Activated naive CD4-positive, alpha-beta T cell treated with anti-CD3 and anti-CD28 coated beads, Interleukin-2, amount 50 U/mL, for 16 hours (primary cell): ENCODE measurements at places on chromosomes 7 and 10.

DNA sequence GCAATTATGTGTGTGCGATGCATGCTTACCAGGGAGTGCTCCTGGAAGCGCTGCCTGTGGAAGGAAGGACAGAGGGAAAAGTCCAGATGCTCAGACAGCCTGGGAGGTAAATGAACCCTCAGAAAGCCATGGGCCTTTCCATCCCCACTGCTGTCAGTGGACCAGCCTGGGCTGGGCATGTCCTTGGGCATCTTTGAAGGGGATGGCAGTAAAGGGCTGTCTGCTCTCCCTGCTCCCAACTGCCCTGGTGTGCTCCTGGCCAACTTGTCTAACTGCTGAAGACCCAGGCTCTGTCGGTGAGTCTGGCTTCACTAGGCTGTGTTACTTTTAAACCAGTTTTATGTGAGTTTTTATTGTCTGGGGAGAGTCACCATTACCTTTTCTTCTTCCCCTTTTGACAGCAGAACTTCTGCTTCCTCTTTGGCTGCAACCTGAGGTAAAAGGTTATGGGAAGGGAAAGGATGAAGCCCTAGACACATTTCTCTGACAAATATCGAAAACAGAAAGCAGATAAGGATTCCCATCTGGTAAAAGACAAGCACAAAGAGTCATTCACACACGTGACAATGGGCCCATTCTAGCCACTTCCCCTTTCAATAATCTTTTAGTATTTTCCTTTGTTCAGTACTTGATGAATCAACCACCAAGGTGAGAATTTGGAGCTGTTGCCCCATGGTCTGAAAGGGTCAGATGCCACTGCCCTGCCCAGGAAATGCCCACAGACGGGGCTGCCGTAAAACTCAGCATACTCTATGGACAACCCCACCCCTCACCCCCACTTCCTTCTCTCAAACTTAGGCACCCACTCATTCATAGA lies 27.6 kb upstream of the PIK3AP1 start:
- DNase-seq = no peak

GRCh38 chr10:113666682-113667252 lies 2.9 kb upstream of the NRAP start:
- no peak for DNase-seq

DNA sequence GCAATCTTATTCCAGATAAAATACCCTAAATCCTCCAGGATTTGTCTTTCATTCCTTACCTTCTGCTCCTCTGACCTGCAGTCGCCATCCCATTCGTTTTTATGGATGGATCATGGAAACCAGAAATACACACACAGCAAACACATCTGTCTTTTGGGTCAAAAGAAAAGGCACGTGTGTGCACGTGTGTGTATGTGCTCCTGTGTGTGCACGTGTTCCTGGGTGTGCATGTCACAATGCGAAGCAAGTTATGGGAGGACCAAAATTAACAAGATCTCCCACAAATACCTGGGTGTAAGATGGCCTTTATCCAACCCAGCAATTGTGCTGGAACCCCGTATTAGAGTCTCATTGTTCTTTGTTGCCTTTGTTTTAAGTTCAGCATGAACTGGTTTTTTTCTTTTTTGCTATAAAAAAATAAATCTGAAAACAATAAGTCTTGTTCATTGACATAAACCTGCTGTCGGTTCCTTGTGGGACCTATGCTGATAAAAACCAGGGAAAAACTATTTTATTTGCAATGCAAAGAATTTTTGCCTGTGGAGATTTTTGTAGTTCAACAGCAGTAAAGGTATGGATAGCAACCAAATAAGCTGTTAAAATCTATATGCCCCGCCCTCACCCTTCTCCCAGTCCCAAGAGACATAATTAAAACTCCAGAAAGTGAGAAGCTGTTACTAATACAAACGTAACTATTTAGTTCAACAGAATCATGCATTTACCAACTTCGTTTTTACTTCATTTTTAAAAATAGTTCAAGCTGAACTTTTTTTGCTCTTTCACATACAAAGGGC lies 229.6 kb downstream of the CREB5 start:
- no peak for DNase-seq

DNA sequence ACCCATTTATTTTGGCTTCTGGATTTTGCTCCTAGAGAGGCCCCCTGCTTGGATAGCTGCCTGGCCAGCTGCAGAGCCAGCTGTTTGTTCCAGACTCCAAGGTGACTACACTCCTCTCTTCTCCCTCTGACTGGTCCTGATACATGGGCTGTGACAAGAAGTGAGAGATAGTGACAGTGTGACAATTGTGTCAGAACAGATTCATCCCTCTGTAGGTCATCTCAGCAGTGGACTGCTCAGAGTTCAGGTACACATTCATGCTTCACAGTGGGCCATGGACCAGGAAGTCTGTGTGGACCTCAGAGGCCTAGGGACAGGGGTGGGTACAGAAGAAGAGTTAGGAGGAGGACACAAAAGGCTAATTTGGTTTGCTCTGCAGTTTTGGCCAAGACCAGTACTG lies 188.2 kb upstream of the MKLN1 start:
- no peak for DNase-seq

DNA sequence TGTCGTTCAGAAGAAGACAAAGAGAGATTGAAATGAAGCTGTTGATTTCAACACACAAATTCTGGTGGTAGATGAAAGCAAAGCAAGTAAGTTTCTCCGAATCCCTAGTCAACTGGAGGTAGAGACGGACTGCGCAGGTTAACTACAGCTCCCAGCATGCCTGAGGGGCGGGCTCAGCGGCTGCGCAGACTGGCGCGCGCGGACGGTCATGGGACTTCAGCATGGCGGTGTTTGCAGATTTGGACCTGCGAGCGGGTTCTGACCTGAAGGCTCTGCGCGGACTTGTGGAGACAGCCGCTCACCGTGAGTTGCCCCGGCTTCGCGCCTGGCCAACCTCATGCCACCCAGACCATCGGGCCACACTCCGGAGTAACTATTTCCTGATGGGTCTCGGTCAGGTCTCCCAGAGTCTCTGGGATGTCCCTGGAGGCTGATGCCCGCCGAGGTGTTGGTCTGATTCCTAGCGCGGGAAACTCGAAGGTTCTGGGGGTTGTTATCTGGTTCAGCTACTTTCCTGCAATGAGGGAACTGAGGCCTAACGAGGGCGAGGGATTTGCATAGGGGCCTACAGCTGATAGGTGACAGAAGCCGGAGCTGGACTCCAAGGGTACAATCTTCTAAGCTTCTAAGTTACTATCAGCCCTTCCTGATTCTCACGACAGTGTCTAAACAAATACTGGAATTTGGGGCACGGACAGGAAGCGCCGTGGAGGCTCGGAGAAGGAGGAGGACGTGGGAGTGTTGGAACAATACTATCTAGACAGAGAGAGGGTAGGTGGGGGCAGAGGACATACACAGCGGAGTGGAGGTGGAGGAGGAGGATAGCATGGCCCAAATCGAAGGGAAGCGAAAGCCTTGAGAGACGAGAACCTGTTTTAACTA lies at the start of gene RPP30:
Gene RPP30 (plus strand): TSS at position 209 of the 882 bp plus-strand sequence. CDS start 13 bp downstream, at position 222.
- peak; percentile 87 for DNase-seq

DNA sequence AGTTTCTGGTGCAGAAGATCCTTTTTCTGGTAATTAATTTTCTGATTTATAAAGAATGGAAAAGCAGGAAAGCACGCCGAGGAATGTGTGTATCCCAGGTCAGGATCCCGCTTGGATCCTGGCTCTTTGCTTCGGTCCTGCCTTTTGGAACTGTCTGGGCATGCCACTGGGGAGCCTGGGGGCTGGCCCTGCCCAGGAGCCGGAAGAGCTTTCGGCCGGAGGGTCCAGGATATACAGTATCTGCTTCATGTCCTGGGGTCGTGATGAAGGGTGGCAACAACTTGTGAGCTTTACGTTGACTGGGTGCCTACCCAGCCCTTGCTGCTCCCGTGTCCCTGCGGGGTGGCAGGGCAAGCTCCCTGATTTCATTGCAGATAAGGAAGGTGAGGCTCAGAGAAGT lies 2.4 kb downstream of the SH2D4B start:
- DNase-seq = no peak

- DNase-seq = no peak
Measured at GRCh38 chr7:77181015-77181595, 18.5 kb downstream of the FGL2 start.

DNA sequence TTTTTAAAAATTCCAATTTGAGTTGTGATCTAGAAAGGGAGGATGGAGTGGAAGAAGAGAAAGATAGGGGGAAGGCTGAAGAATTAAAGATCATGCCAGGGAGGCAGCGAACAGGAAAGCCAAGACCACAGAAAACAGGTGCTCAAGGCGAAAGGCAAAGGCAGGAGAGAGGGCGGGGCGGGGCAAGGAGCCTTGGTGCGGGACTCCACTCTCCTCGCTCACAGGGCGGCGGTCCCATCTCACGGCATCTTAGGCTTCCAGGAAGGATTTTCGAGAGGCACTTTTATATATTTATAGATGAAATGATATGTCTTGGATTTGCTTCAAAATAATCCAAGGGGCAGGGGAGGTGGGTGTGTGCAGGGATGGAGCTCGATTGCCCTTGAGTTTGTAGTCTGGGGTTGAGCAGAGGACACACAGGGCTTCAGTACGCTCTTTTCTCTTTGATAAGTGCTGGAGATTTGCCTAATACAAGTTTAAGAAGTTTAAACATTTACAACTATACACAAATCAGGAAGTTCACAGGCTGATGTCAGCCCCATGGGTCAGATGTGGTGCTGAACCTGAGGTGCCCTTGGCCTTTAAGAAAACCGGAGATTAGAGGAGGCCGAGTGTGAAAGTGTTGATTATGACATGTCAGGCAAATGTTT lies 161.1 kb downstream of the PRKAG2 start:
- DNase-seq = no peak

GRCh38 chr7:65820287-65820950 lies 52.5 kb upstream of the VKORC1L1 start:
- DNase-seq = no peak

DNA sequence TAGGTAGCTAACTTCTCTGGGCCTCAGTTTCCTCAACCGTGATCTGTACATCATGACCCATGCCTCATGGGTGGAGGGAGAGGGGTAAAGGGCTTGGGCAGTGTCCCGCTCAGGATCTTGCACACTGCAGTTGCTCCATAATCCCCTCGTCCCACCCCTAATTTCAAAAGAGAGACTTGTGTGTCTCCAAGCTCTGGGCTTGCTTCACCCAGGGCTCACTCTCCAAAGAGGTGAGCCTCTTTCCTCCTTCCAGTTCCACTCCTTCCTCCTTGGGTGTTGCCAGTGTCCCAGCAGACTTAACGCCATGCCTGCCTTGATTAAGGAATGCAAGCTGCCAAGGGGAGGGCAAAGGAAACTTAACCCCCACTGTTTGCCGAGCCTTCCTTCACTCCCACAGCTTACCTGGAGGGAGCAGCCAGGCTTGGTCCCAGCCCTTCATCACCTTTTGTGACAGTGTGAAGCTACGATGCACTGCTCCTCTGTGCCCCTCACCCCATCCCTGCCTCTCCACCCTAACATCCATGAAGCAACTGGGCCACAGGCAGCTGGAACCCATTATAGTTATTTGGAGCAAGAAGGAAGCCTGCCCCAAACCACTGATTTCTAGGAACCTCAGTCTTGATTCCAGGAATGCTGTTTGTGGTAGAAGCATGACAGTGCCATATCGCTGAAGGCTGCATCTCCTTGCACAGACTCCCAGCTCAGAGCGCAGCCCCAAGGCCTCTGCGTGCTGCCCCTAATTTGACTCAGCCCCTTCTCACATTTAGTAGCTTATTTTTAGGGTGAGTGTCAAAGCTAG lies 363.3 kb downstream of the TNS3 start:
- DNase-seq = no peak

DNA sequence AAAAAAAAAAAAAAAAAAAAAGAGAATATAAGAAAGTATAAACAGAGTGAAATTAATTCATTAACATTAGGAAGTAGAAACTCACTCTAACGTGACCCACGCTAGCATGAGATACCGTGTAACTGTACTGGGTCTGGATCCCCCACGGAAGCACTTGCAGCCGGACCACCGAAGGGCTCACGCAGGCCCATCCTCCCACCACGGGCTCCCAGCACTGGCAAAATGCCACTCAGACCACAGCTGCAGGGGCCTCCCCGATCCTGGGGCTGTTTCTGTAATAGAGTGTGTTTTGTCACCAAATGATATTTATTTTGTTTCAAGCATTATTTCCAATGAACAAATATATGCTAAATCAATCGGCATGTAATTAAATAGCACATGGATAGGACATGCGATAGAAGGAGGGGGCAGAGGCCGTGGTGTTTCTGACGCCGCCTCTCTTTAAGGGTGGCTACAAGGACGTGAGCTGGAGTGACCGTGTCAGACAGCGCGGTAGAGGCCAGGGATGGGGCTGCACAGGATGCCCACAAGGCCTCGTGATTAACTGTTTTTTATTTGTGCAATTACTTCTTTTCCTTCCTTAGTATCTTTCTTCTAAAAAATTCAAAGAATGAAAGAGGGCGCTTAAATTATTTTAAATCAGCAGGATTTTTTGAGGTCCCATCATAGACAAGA lies 568.5 kb downstream of the PTPRN2 start:
- no peak for DNase-seq

DNA sequence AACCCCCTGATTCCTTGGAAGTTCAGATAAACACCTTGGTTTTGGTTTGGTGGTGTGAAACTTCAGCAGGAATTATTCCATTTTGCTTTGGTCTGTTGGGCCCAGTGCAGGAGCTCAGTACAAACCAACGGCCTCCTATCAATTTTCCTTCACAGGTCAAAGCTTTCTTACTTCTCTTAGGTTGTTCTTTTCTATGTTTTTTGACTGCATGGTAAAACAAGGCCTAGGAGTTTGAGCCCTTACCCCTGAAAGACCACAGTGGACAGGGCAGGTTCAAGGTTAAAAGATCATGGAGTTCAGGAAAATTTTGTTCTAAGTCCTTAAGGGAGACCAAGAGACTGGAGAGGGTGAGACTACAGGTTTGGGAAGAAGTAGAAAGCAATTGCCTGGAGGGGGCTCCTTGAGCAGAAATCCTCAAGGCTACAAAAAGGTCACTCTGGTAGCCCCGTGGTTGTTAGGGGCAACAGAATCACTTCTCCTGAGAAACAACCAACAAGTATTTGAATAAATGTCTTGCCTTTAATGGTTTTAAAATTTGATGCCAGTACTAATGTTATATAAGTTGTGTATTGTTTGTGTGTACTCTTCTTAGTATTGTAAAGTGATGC lies 40.9 kb upstream of the FHIP2A start:
- no peak for DNase-seq

DNA sequence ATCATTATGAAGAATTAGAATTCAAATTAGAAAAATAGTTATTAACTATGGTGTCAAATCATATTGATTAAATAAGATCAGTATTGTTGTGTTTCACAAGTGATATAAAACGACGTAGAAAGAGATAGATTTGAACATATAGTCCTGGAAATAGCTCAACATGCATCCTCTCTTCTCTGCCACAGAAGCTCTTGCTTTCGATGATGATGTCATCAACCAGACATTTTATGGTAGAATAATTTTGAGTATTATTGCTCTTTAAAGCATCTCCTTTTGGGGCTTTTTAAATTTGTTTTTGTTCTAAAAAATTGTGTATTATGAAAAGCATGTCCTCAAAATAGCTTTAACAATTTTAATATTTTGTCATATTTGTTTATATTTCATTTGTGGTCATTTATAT lies 95.0 kb downstream of the DGKB start:
- DNase-seq = no peak

- DNase-seq = no peak
Measured at GRCh38 chr7:148672041-148672440, 26.7 kb upstream of the CUL1 start.

DNA sequence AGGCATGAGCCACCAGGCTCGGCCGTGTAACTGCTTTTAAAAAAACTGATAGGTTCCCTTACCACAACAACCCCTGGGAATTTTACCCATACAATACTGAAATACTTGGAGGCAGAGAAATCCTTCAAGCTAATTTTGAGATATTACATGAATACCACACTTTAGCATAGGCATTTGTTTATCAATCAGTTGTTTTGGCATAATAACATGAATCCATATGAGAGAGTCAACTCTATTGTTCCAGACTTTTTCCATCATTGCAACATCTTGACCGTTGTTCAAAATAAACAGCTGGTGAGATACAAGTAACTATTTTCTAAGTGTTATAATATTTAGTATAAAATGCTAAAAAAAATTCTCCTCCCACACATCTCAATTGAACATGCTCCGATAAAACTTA lies 36.8 kb downstream of the LAMB4 start:
- DNase-seq = no peak
